ENCODE measurements at places on chromosomes 11 and 22.

- DNase-seq, result no peak
Measured at GRCh38 chr11:2802389-2803185, 83.0 kb downstream of the CDKN1C start.

- DNase-seq, result no peak
Measured at GRCh38 chr11:90594658-90595057, 371.8 kb upstream of the CHORDC1 start.

- DNase-seq, result no peak
Measured at GRCh38 chr11:16776711-16777612, 38.5 kb downstream of the C11orf58 start.

DNA sequence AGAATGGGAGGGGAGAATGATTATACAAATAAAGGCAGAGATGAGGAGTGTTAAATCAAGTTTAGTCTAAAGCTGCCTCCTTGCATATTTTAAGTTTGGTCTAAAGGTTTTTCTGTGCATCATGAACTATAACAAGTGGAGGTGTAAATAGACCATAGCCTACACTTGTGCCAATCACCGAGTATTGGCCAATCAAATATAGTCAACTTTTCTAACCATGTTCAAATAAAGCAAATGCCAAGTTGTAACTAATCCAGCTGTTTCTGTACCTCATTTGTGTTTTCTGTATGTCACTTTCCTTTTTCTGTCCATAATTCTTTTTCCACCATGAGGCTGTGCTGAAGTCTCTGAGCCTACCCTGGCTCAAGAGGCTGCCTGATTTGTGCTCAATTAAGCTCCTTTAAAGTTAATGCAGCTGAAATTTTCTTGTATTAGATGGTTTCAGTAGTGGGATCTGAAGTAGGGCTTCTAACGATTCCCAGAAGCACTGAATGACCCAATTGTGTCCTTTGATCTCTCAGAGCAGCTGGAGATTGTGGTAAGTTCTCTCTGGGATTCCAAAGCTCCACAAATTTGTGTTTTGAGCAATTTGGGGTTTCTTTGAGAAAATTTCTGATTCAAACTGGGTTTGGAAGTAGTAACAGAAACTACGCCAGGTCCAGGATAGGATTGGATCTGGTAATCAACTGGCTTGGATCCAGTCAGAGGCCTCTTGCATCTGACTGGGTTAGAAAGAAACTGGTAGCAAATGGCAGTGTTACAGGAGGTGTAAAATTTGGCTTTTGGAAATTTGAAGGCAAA is 25.6 kb downstream of the OR5A2 start:
- DNase-seq, result no peak

DNA sequence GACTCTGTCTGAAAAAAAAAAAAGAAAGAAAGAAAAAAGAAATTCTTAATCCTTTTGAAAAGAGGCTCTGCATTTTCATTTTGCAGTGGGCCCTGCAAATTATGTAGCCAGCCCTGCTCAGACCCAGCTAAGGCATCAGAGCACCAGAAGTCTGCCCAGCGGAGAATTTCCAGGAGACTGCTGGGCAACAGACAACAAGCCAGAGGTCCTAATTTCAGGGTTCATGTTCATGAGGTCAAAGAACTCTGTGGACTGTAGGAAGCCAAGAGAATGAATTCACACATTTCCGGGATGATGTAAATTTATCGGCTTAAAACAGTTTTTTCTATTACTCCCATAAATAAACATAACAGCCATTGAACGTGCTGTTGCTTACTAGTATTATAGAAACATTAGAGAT is 14.8 kb upstream of the RTCB start:
- no peak for DNase-seq

DNA sequence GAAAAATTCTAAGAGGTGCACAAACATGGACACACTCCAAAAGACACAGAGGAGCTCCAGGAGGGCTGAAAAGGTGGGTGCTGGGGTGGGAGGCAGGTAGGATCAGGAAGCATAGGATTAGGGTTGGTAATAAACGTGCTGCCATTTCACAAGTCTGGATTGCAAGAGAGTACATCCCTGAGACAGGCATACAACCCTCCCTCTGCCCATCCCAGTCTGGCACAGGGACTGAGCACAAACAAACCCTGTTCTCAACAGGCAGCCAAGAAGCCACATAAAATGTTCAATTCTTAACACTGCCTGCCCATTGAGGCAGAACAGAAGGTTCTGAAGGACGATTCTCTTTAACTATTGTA is 18.5 kb downstream of the SLC35F2 start:
- no peak for DNase-seq

DNA sequence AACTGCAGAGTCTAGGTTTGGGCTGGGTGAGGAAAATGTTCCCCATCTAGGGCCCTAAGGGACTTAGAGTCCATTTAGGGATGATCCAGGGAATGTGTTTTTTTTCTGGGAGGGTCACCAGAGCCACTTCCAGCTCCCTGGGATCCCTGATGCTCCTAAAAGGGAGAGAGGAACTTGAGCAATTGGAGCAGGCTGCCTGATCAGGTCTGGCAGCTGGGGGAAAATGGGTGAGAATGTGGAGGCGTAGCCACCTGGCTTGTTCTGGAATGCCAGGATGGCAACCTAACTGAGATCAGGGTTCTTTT is 1.2 kb downstream of the PGAP2 start:
- DNase-seq, result no peak

- peak; percentile 76 for DNase-seq
Measured at GRCh38 chr11:64887757-64888405, 9.5 kb upstream of the EHD1 start.

GRCh38 chr11:66159324-66159984 is 89.4 kb downstream of the PACS1 start:
- DNase-seq, result no peak

- no peak for DNase-seq
Measured at GRCh38 chr11:8721609-8722500, 39.3 kb downstream of the RPL27A start.

DNA sequence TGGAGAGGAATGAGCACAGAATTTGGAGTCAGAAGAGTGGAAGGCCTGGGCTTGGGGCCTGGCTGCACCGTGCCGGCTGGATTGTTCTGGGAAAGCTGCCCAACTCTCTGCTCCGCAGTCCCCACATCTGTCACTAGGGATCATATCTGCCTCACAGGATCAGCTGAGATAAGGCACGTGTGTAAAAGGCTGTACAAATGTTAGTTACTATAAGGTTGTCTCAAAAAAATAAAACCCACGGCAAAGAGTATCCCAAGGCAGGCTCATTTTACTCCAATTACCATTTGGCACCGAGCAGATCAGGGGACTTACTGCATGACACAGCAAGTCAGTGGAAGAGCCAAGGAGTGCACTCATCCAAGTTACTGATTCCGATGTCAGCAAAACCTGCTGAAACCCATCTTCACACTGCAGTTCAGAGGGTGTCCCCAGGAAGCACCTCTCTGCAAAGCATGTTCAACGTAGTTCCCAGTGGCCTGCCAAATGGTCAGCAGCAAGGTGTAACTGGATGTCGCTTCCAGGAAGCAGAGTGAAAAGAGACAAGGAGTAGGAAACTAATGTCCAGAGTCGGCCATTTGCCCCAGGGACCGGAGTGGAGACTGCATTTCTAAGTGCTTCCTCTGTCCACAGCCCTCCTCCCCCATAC is 18.1 kb upstream of the MRTFA start:
- DNase-seq, result no peak

- DNase-seq, result no peak
Measured at GRCh38 chr11:610146-610801, 5.5 kb downstream of the IRF7 start.

Measured in effector memory CD4-positive, alpha-beta T cell (primary cell).